CD14-positive monocyte (primary cell): ENCODE measurements at places on chromosomes 2 and 18.

GRCh38 chr2:59932341-59932740 lies 621.1 kb downstream of the BCL11A start:
- no peak for DNase-seq

DNA sequence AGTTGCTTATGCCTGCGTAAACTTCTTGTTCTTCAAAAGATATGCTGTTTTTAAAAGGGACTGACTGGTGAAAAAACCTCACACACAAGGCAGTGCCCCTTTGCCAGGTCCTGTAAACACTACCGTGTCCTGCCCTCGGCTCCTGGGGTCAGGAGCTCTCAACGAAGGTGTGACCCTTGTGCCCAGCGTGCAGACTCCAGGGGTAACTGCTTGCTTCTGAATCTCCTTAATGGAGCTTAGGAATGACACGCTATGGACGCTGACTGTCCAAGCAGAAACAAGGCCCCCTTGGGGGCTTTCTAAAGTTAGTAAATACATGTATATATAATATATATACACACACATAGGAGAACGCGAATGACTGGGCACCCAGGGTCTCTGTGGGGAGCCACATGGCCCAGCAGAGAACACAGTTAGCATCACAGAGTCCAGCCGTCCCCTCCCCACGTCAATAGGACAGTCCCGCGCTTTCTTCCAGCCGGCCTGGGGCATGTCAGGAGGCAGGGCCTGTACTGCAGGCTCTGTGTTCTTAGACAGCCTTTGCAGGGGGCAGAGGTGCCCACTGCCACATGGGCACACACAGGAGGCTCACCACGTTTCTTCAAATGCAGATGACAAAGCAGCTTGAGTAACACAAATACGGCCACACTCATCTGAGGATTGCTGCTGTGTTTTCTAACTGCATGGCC lies 96.1 kb downstream of the HDAC4 start:
- DNase-seq: no peak

- DNase-seq: no peak
Measured at GRCh38 chr2:40165509-40165844, 286.4 kb downstream of the SLC8A1 start.

DNA sequence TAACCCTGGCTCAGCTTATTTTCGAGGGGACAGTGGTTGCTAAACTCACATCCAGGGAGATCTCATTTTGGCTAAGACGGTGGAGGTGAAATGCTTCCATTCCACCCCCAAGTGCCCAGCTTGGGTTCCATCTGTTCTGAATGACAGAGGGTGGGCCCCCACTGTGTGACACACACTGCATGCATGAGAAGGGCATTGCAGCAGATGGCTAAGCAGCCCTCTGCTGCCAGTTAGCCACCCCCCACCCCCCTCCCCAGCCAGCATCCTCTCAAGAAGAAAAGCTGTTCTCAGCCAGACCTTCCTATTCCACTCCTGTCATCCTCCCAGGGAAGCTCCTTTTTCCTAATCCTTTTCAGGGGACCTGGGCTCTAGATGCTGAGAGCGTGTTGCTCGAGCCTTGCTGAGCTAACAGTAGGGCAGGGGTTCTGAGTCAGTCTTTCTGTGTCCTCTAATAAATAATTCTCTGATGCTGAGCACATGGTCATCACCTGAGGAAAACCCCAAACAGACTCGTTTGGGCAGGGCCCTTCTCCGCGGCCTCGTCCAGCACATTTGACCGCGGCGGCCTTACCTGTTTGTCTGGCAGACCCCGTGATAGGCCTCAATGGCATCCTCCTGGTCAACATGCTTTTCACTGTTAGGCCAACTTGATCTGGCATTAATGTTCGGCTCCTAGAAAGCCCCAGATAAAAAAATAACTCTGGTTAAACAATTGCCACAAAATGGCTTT lies 49.5 kb upstream of the ACAA2 start:
- no peak for DNase-seq
